GDM1 (cell line): ENCODE measurements at places on chromosomes 7 and 10.

- no peak for DNase-seq
Measured at GRCh38 chr7:2099048-2099957, 133.4 kb downstream of the MAD1L1 start.

DNA sequence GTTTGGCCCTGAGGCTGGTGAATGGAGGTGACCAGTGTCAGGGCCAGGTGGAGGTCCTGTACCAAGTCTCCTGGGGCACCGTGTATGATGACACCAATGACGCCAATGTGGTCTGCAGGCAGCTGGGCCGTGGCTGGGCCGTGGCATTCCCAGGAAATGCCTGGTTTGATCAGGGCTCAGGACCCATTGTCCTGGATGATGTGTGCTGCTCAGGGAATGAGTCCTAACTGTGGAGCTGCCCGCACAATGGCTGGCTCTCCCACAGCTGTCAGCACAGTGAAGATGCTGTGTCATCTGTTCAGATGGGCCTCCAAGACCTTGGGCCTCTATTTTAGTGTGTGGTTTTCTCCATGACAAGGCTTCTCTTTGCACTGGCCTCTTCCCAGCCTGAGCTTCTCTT, 64.0 kb downstream of the DMBT1 start:
- DNase-seq: no peak

GRCh38 chr7:16695621-16696237, 49.7 kb downstream of the BZW2 start:
- peak; percentile 12 for DNase-seq

GRCh38 chr10:95831515-95831914, 75.6 kb downstream of the ENTPD1 start:
- DNase-seq: no peak

- no peak for DNase-seq
Measured at GRCh38 chr7:43490016-43490415, 92.9 kb upstream of the STK17A start.

DNA sequence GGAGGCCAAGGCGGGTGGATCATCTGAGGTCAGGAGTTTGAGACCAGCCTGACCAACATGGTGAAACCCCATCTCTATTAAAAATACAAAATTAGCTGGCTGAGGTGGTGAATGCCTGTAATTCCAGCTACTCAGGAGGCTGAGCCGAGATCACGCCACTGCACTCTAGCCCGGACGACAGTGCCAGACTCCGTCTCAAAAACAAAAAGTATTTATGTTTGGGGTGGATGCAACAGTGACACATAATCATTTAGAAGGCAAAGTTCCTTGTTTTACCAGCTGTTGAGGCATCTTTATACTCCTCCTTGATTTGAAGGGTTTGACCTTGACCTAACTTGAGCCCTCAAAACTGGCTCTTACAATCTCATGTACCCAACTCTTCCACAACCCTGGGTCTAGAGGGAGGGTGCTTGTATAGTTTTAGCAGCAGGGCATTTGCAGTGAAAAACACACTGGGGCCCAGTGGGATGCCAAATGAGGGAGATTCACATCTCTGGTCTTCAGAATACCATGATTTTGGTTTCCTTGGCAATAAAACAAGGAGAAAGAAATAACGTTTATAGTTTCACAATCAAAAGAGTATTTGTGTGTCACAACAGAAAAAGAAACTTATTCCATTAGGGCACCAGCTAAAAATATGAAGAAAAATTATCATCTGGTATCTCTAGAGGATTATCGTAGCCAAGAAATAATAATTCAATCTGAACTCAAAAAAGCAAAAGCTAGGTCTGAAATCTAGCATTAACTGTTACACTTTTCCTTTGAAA, 14.2 kb upstream of the TMEM254 start:
- DNase-seq: no peak

GRCh38 chr10:103666087-103666761, 172.7 kb downstream of the NEURL1 start:
- DNase-seq: no peak

DNA sequence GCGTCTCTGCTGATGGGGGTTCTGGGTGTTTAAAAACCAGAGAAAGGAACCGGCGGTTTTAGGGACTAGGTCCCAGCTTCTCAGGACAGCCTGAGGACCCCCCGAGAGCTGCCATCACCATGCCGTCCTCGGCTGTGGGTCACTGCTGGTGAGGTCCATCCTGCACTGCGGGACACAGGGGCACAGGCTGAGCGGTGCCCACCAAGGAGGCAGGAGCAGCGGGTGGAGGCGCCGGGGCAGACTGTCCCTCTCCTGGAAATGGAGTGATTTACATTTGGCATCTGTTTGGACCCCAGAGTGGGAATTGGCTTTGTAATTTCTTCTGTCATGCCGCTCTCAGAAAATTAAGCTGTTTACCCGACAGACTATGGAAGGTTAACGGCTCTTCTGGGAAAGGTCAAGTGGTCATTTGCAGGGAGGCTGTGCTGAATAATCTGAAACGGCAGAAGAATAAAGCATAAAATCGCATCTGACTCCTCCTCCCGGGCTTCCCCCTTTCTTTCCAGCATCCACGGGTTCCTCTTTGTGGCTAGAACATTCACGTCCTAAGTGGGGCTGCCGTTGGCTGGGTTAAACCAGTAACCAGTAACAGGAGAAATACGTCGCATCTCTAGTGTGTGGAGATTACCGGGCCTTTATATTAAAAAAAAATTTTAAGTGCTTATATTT, 31.7 kb downstream of the LHPP start:
- no peak for DNase-seq

DNA sequence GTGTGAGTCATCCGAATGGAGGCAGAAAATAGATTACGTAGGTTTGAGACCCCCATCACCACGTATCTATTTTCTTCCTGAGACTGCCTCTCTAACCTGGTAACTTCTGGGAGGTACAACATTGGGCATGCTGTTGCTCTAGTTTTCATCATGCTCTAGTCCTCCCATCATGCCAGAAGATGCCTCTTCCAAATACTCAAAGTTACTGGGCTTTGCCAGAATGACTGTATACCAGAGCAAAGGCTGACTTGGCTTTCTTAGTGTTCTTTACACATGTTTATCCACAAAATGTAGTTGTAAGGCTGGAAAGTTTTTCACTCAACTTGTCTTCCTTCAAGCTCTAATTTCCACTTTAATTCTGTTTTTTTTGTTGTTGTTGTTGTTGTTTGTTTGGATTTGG, 370.5 kb downstream of the MDFIC start:
- no peak for DNase-seq

- no peak for DNase-seq
Measured at GRCh38 chr7:143049362-143049761, 2.8 kb upstream of the OR6V1 start.
